Lung (tissue), 17 donors: ENCODE measurements at places on chromosomes 13 and 19.

GRCh38 chr13:100983111-100983510 lies 308.5 kb upstream of the TMTC4 start:
- no peak for DNase-seq

GRCh38 chr13:75726306-75726705 lies 90.2 kb downstream of the LMO7 start:
- DNase-seq, result no peak

DNA sequence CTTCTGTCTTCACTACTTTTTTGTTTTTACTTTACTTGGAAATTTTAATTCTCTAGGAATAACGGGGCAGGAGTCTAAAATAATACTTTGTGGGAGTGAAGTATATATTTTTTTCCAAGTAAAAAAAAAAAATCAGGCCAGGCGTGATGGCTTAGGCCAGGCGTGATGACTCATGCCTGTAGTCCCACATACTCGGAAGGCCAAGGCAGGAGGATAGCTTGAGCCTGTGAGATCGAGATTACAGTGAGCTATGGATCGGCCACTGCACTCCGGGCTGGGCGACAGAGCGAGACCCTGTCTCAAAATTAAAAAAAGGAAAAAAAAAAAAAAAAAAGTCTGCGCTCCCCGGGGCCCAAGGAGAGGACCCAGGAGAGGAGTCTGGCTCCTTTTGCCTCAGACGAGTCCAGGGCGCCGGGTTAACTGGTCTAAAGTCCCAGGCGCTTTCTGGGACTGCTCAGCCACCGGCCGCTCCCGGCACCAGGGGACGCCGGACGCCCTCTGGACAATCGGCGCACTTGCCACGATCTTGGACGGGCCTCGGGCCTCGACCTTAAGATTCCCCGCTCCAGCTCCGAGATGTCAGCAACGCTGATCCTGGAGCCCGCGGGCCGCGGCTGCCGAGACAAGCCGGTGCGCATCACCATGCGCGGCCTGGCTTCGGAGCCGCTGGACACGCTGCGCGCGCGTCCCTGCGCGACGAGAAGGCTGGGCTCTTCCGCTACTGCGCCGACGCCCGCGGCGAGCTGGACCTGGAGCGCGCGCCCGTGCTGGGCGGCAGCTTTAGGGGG lies 2.7 kb upstream of the ZFP82 start:
- peak; percentile 64 for DNase-seq

- DNase-seq, result peak; percentile 100
Observed at GRCh38 chr19:49487277-49488045, at the start of gene RPL13A. Gene RPL13A, plus strand, starts transcription at chr19:49487608. Its CDS starts 22 bp downstream, at chr19:49487630.
